Umbilical cord (tissue), 2 donors: ENCODE measurements at places on chromosomes 5 and 9. TPM values are rescaled to one million over a fixed set of nuclear protein-coding genes. Genes with fewer than 3 reads are reported as not detected.

- DNase-seq: no peak
Observed at GRCh38 chr5:161547406-161547737, 847 bp upstream of the GABRB2 start.

- DNase-seq: no peak
Observed at GRCh38 chr5:56914678-56915077, 5.3 kb downstream of the SETD9 start.

DNA sequence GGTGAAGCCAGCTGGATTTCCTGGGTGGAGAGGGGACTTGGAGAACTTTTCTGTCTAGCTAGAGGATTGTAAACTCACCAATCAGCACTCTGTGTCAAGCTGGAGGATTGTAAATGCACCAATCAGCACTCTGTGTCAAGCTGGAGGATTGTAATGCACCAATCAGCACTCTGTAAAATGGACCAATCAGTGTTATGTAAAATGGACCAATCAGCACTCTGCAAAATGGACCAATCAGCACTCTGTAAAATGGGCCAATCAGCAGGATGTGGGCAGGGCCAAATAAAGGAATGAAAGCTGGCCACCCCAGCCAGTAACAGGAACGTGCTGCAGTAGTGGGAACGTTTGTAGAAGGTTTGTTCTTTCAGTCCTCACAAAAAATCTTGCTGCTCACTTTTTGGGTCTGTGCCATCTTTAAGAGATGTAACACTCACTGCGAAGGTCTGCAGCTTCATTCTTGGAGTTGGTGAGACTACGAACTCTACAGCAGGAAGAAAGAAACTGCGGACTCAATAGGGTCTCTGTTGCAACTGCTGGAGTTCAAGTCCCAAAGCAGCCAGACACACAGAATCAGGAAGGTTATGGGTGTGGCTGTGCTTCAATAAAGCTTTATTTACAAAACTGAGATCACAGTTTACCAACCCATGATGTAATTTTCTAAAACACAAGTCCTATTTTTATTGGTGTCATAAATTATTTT is 145.7 kb upstream of the ERCC6L2 start:
- no peak for DNase-seq

Gene SLC6A3
- 0.96 TPM for total RNA-seq

Gene SPINK13
- not detected for total RNA-seq
